ENCODE measurements at places on chromosomes 3 and 15.

- DNase-seq, result peak; percentile 34
Observed at GRCh38 chr3:48157950-48158376, 30.3 kb downstream of the CDC25A start.

- no peak for DNase-seq
Observed at GRCh38 chr15:67836477-67836876, 3.4 kb downstream of the RNU6-1 start.

DNA sequence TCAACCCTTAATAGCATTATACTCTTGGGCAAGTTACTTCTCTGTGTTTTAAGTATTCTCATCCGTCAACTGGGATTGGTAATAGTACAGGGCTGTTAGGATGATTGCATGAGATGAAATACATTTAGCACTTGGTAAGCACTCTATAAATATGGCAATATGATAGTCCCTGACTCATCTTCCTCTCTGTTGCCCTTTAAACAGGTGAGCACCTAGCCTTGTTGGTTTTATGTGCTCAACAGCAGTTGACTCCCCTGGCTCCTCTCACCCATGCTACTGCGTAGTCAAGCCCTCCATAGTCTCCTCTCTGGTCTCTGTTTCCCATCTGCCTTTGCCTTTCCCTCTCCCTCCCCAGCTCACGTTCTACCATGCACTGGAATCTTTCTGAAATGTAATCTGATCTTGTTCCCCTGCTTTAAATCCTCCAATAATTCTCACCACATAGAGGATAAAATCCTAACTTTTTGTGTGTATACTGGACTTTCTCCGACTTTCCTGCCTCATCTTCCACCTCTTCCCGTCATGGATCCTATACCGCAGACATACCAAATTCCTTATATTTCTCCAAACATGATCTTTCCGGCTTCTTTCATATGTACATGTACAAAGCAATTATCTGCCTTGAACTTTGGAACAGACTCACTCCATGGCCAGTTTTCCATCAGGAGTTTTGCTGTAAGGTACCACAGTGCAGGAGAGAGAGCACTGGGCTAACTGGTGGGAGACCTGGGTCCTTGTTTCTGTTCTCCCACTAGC, 42.3 kb downstream of the FSD2 start:
- no peak for DNase-seq

DNA sequence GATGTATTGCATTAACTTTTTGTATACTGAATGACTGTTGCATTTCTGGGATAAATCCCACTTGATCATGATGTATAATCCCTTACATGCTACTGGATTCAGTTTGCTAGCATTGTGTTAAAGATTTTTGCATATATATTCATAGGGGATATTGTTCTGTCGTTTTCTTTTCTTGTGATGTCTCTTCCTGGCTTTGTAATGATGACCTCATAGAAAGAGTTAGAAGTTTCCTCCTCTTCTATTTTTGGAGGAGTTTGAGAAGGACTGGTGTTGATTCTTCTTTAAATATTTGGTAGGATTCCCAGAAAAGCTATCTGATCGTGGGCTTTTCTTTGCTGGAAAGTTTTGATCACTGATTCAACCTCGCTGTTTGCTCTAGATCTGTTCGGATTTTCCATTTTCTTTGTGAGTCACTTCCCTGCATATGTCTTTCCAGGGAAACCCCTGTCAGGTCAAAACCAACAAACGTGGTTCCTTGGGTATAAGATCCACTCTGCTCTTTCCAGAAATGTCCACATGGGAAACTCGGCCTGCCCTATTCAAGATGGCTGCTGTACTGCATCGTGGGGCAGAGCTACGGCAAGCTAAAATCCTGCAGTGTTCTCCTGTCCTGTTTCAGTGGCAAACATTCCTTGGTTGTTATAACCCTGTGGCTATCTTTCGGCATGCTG, 120.4 kb downstream of the GABRG3 start:
- no peak for DNase-seq

DNA sequence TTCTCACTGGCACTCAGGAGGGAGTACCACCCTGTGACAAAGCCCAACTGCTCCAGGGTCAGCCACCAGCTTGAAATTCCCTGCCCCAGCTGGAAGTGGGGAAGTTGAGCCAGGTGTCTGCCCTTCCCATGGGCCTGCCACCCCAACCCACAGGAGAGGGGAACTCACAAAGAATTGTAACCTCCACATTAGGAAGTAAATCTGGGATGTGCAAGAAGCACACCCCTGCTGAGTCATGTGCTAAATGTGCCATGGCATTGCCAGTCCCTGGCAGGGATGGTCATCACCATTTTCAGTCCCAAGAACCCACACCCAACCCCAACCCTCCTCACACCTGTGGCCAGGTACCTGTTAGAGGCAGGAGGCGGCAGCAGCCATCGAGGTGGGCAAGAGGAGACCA, 165.2 kb upstream of the THBS1 start:
- DNase-seq, result no peak

- no peak for DNase-seq
Observed at GRCh38 chr3:48835650-48836366, 11.9 kb downstream of the PRKAR2A start.

- DNase-seq, result no peak
Observed at GRCh38 chr3:147529551-147529950, 120.4 kb downstream of the ZIC1 start.

DNA sequence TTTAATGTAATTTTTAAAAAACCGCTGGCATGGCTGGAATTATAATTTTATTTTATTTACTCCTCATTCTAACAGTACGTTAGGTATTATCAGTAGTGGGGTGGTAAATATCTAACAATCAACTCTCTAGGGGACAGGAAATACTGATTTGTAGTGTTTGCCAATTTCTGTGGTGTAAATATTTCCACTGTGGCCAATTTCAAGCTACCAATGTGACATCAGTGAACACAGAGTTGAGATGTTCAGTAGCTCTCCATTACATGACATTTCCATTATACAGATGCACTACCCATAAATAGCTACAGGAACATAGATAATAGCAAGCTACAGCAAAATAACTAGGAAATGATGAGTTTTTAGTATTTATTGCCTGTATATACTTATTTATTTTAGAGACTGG, 10.0 kb upstream of the ARL8B start:
- DNase-seq, result no peak

DNA sequence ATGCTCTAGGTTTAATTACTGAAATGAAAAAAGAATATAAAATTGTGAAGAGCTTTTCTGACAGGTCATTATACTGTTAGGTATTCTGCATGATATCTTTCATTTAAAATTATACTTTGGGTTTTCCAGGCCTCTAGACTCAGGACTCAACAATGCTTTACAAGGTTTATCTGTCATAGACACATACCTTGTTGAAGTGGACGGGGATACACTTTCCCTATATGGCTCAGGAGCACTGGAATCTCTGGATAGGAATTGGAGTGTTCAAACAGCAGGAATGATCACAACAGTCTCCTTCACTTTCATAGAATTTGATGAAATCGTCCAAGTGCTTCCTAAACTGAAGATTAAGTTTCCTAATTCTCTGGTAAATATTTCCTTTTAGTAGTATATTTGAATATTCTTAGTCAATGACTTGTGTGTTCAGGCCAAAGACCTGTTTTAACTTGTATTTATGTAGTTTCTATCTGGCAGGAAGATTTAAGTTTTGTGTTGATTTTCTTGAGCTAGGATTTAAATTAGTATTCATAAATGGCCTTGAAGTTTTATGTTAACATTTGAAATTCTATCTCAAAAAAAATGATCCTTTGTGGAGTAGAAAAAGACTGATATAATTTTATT, 106.9 kb upstream of the THSD4 start:
- DNase-seq, result no peak

GRCh38 chr15:100256970-100257650, 84.7 kb downstream of the ADAMTS17 start:
- DNase-seq, result no peak

- no peak for DNase-seq
Observed at GRCh38 chr3:11435440-11436165, 163.4 kb downstream of the ATG7 start.

GRCh38 chr15:40095371-40096093, 13.1 kb downstream of the BMF start:
- no peak for DNase-seq

DNA sequence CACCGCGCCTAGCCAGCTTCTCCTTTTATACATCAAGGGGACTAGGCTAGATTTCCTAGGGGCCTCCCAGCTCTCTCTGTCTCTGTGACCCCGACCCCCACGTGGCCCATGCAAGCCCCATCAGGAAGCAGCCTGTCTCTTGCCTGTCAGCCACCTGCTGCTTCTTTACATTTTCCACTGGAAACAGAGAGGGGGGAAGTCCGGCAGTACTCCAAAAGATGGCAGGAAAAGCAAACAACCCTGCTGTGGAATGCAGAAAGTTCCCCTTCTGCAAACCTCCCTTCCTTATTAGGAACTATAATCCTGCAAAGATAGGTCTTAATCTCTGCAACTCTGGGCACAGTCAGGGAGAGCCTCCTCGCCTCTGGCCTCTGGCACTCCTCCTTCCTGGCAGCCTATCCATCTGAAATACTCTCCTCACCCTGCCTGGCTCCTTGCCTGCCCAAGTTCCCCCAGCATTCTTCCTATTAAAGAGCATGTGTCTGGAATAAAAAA, 47.4 kb upstream of the HACD2 start:
- no peak for DNase-seq

DNA sequence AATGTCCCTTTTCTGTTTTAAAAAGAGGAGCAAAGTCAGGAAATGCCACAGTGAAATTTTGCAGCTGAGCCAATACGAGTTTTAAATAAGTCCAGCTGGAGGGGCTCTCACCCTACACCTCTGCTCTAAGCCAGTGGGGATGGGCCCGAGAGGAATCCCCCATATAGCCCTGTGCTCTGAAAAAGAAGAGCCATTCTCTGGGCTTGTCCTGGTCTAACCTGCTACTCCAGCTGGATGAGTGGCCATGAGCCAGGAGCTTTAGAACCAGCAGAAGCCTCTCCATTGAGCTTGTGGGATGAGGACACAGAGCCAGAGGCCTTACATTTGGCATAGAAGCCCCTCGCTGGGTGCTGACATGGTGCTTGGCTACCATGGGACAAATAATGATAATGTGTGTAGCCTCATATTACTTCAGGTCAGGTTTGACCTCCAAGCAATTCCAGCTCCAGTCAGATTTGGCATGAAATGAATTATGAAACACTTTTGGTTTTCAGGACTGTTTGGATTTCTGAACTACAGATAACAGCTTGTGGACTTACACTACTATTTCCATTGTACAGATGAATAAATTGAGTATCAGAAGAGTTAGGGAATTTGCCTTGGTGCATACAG, 172.4 kb downstream of the CHST2 start:
- DNase-seq, result no peak

DNA sequence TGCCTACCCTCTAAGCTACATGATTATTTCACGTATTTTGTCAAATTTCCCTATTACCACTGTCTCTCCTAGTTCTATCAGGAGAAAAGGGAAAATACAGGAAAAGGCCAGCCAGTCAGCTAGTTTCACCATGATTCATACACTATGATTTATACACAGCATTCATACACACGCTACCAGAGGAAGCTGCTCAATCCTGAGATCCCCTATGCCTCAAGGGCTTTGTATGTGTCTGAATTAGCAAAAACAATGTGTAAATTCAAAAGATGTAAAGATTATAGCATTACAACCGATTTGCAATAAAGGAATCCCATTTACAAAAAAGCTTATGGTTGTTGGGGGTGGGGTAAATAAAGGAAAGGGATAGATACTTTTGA, 3.1 kb upstream of the ACKR4 start:
- no peak for DNase-seq

GRCh38 chr15:78308422-78309032, 9.1 kb upstream of the SKIC8 start:
- peak; percentile 83 for DNase-seq

DNA sequence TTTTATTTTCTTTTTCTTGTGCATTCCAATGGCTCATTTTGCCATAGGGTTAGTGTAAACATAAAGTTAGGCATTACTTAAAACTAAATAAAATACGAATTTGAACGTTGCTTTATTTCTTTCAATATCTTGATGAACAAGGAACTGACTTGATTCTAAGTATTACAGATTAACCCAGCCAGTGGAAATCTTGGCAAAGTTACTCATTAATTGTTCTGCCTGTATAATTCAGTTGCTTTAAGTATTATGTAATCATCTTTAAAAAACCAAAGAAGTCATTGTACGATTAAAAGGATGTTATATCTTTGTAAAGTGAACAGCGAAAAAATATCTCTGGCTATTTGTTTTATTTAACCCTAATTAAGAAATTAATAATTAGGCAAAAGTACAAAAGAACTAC, 737.9 kb upstream of the BCHE start:
- DNase-seq, result no peak

DNA sequence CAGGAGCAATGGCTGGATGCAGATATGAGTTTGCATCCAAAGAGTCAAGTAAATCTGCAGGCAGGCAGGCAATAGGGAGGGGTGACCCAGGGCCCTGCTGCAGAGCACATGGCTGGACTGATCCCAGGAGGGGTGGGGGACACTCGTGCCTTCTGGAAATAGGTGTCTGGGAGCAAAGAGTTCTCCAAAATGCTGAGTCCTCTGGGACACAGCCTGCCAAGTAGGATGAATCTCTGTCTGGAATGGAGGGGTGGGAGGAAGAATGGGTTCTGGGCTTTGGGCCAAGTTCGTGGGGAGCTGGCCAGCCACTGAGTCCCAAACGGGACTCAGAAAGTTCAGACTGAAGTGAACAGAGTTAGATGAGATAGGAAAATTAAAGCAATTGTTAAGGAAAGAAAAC, 214.5 kb downstream of the MTHFS start:
- DNase-seq, result no peak

DNA sequence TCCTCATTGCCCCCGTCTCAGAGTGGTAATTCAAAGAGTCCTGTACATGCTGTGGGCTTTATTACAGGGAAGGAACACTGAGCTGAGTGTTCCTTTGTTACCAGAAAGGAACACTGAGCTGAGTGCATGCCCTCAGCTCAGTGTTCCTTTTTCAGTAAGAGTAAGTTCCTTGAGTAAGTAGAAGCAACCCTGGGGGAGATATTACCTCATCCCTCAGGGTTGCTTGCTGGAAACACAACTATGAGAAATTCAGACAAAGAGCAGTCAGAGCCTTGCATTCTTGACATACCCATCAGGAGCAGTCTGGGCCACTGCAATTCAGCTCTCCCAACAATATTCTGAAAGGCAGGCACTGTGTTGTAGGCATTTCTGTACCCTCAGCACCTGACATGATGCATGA, 17.0 kb downstream of the CHRM5 start:
- no peak for DNase-seq

GRCh38 chr3:80000022-80000421, 232.2 kb upstream of the ROBO1 start:
- DNase-seq, result no peak

- DNase-seq, result no peak
Observed at GRCh38 chr3:36514171-36514570, 133.9 kb downstream of the STAC start.

Measured in progenitor cell of endocrine pancreas (in vitro differentiated cells).